ENCODE measurements at places on chromosomes 2 and 18.

- no peak for DNase-seq
Measured at GRCh38 chr2:80326214-80326613, 21.7 kb upstream of the LRRTM1 start.

DNA sequence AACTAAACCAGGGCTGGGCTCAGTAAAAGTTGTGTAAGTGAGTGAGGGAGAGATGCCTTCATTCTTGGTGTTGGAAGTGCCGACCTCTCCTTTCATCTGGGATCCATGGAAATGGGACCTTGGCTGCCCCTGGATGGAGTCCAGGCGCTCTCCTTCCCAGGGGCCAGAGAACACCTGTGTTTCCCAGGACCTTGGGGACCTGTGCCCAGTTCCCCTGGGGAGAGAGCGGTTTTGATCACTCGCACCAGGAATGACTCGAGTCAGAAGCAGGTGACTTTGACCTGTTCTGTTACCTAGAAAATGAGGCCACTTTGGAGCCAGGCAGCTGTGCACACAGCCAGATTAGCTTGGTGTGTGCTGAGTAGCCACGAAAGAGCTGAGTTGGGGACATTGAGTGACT lies 97.3 kb downstream of the SH3BP4 start:
- DNase-seq, result no peak

DNA sequence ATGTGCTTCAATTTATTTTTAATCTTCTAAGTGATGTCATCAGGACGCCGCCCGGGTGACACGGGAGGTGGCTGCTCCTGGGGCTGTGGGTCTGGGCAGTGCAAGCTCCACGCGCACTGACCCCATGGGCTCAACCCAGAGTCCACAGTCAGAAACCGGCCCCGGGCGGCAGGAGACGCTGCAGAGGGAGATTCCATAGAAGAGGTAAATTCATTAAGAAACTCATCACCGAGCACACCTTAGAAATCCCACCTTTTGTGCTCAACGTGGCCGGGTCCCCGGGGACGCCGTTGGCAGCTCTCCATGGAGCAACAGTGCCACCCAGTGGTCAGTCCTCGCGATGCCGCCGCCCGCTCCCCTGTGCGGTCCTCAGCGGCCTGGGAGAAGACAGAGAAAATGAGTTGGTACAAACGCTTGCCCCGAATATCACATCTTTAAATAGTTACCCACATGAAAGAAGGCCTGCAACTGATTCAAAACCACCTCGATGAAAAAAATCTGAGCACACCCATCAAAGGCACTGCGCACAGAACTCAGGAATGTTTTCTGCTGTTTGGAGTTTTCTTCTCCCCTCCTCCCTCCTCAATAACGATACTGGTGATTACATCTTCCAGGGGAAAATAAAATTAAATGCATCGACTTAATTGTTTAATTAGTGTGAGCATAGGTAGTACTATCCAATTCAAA lies 92.6 kb downstream of the CMPK2 start:
- peak; percentile 76 for DNase-seq

DNA sequence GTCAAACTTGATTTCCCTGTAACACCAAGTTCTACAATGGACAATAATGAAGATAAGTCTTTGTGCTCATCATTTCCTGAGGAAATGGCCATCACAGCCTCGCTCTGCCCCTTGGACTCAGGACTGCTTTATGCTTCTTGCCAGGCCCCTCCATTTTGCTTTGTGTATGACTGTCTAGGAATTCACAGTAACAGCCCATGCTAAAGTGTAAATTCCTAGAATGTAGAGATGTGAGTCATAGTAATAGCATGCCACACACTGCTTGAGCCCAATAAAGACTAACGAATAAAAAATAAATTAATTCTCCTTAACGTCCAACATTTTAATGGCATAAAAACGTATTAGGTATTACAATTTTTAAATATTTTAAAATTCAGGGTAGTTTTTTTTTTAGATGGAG lies 226.5 kb downstream of the PID1 start:
- no peak for DNase-seq

- no peak for DNase-seq
Measured at GRCh38 chr18:53553030-53553429, 671.4 kb downstream of the MBD2 start.

DNA sequence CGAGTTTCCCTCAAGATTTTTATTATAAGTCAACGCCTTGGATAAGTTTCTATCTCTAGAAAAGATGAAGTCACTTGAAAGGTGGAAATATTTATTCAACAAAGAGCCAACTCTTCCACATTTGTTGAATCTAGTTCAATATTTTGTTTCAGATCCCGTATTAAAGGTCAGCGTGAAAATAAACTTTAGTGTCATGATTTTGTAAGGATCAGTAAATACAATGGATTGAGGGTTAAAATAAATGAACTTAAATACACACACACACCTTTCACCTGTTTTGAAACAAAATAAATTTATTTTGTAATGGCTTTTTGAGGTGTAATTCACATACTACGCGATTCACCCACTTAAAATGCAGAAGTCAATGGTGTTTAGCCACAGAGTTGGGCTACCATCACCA lies 16.0 kb upstream of the NPPC start:
- no peak for DNase-seq

DNA sequence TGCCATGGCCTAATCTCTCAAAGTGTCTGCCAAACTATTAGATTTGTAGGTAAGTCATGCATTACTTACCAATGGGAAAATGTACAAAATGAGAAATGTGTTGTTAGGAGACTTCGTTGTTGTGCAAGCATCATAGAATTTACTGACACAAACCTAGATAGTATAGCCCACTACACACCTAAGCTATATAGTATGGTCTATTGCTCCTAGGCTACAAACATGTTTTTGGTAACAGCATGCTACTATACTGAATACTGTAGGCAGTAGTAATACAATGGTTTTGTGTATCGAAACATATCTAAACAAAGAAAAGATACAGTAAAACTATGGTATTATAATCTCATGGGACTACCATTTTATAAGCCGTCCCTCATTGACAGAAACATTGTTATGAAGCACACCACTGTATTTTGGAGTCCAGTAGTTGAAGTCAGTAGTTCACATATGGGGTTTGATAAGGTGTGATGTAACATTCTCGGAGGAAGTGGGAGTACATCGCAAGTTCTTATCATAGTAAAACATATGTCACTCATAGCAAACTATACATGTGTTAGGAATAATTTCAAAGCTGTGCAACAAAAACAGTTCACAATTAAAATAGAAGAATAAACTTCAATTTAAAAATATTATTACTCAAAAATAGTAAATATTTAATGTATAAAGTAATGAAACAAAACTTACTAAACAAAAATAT lies 12.0 kb upstream of the GTF2A1L start:
- no peak for DNase-seq

GRCh38 chr2:48738806-48739205 lies 16.7 kb downstream of the LHCGR start:
- no peak for DNase-seq
